ENCODE measurements at places on chromosomes 7 and 10.

DNA sequence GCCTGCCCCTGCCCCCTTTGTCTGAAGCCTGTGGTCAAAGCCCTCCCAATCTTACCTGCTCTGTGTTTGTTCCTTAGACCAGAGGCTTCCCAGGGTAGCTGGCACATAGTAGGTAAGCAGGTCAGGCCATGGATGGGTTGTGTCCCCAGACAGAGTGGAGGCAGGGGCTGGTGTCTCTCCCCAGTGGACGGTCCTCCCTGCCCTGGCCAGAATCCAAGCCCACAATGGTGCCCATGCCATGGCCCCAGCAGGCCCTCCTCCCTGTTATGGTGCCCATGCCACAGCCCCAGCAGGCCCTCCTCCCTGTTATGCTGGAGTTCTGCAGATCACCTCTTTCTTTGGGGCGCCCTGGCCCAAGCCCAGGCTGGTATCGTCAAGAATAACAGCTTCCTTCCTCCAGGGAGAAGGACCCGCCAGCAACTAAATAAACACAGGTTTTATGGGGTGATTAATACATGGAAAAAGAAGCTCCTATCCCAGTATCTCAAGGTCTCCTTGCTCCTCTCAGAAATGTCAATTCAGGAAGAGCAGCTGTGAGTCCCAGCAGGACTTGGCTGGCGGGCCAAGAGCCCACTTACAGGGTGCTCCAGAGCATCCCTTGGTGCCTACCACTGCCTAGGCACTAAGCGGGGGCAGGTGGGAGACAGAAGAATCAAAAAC lies 82.0 kb downstream of the NEURL1 start:
- no peak for DNase-seq

GRCh38 chr7:18740579-18740988 lies 245.0 kb downstream of the HDAC9 start:
- no peak for DNase-seq

GRCh38 chr7:42924223-42924838 lies 7.6 kb downstream of the PSMA2 start:
- DNase-seq = no peak

DNA sequence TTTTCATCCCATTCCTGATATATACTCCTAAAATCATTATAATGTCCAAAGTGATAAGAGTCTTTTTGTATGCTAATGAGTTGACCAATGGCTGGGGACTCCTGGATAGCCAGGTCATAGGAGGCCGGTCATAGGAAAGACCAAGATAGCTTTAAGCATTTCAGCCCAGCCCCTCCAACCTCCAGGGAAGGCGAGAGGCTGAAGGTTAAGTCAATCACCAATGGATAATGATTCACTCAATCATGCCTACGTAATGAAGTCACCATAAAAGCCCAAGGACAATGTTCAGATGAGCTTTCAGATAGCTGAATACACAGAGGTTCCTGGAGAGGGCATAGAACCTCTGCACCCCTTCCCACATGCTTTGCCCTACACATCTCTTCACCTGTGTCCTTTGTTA lies 75.7 kb downstream of the VWDE start:
- DNase-seq = no peak

- no peak for DNase-seq
These were observed 34.9 kb downstream of the PRTFDC1 start for GRCh38 chr10:24917493-24917892.

DNA sequence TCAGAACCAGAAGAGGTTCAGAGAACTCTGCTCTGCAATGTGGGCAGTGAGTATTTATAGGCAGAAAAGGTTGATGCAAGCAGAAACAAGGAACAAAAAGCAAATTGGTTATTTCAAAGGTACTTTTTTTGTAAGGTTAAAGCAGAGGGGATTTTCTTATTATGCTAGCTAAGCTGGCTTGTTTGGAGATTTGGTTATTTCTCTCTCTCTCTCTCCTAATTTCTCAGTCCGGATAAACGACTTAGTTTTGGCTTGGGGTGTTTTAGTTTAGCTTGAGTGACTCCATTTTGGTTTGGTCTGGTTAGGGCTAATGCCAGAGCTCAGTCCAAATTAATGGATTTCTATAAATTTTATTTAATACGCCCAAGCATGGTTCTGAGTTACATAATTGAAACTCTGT lies 566.8 kb downstream of the SH2D4B start:
- DNase-seq = no peak

DNA sequence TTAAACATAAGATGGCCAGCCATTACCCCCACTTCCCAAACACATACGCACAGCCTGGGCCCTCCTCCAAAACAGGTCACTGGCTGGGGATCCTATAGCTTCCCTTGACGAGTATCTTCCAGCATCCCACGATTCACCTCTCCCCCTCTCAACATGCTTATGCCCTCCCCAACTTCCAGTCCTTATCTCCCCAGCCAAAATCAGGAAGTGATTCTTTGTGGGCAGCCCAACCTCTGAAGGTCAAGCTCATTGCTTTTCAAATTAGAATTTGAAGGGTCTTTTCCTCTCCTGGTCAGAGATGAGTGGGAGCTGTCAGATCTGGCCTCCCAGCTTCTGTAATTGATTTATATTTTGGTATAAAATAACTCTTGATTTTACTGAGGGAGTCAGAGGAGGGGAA lies 133.6 kb downstream of the ATXN7L1 start:
- DNase-seq = no peak

GRCh38 chr10:61271127-61271780 lies 181.9 kb downstream of the TMEM26 start:
- DNase-seq = no peak

DNA sequence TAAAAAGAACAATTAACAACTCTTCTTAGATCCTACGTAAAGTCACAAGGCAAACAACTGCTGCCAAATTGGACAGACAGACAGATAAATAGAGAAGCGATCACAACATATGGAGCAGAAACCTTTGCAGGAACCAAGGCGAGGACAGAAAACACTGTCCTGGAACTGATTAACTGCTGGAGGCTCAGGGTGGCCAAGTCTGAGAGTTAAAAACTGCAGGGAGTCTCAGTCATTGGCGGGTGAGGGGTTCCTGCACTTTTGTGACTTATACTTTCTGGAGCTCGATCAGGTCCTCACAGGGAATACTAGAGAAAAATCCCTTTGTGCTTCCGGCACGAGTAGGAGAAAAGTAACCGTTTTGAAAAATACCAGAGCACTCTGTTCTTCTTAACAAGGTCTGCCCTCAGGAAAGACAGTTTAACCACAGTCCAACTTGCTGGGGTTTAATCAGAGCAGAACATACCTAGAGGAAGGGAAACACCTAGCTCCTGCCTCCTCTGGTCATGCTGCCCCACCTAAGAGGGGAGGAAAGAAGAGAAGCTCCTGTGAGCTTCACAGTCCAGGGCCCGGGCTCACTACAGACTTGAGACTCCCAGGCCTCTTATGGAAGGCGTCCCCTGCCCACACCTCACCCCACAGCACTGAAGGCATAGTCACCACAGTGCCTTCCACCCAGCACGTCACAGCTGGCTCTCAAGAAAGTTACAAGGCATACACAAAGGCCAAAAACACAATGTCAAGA lies 74.9 kb downstream of the LARP4B start:
- DNase-seq = no peak

DNA sequence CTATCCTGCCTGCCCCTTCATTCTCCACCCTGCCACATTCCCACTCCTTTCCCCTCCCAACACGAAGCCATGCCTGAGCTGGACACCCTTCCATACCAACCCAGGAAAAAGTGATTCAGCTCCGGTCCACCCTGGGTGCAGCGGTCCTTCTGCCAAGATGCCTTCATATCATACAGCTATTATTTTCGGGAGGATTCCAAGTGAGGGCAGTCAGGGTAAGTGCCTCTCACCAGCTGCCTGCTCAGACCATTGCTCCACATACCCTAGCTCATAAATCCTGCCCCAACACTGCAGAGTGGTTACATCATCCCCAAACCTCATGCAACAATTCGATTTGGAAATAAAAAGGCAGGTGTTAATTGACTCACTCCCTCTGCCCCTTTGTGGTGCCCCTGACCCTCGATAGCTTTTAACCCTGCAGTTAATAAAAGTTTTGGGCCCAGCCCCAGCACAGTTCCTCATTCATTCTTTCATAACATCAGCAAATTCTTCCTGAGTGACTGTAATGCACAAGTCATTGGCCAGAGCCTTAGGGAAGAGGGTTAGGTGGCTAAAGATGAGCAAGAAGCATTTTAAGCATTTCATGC lies 42.6 kb downstream of the ZNF503 start:
- DNase-seq = no peak

DNA sequence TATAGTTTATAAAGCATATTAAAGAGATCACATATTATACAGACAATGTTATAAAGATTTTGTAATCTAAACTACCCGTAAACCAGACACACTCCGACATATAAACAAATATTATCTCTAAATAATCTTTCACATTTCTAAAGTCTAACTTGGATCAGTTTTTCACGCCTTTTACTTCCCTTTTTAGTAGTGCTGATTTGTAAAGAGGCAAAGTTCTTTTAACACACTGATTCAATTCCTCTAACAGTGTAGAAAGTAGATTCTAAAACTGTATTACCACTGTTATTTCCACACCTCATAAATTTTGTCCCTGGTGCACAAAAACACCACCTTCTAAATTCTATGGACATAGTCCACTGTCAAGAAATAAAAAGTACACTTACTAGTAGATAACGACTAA lies 230.9 kb downstream of the DOCK4 start:
- no peak for DNase-seq

DNA sequence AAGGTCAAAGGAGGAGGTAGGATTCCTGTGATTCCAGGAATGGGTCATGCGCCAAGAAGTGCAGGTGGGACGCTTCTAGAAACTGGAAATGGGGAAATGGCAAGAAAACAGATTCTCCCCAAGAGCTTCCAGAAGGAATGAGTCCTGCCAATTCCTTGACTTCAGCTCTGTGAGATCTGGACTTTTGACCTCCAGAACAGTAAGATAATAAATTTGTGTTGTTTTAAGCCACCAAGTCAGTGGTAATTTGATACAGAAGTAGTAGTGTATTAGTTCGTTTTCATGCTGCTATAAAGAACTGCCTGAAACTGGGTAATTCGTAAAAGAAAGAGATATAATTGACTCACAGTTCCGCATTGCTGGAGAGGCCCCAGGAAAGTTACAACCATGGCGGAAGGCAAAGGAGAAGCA lies 178.6 kb upstream of the GALNT17 start:
- no peak for DNase-seq

DNA sequence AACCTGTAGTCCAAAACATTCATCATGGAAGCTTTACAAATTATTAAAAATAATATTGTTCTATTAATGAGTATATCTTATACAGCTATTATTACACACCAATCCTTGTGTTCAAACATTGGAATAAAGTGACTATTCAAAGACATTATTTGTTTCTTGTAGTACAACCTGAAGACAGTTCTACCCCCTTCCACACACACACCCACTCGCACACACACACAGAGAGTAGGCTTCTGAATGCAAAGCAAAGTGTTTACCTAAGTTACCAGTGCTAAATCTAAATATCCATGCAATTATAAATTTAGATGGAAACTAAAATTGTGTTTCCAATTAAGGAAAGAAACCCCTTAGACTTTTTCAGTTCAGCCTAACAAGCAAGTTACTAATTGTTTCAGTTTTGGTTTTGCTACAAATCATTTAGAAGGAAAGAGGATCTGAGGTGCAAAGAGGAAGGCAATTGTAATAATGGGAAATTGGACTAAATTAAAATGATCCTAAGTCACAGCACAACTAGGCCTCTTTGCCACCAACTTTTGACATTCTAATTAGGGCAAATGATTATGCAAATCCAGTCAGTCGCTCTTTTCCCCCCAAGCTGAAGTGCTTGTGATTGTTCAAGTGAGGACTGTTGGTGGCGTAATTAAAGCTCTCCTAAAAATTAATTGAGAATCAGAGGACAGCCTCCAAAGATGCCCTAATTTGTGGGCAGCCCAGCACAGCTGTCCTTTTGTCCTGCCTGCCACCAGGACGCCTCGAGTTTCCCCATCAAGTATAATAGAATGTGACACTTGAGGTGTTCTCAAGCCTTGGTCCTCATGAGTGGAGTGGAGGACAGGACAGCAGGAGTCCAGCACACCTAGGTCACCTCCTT lies 19.9 kb upstream of the ATOH7 start:
- DNase-seq = no peak

DNA sequence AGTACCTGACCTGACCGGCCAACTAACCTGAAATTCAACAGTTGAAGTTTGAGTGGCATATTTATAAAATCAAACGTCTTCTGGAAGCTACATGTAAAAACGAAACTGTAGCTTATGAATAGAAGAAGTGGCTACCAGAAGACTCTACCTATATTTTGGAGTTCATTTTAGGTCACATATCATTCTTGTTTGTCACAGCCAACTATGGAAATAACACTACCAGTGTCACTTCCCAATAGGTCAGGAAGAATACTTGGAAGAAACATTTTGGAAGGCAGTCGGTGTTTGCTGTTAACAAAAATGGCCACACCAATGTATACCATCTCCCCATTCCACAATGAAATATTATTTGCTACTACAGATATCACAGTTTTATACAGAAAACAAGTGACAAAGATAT lies 12.6 kb downstream of the TWIST1 start:
- DNase-seq = no peak

DNA sequence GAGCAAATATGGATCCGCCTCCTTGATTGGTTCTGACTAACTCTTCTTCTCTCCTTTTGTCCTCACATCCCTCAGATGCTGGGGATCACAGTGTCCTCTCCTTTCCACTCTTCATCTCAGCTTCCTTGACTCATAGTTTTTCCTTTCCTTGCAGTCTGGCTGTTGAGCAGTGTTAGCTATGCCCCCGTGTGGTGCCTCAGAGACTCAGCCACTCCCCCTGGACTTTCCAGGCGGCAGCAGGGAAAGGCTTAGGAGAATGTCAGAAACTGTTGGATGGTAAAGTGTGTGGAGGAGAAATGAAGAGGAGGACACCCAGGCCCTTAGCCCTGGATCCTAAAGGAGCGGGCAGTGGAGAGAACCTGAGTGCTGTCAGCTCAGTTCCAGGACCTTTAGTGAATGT lies 267.5 kb downstream of the CELF2 start:
- no peak for DNase-seq

DNA sequence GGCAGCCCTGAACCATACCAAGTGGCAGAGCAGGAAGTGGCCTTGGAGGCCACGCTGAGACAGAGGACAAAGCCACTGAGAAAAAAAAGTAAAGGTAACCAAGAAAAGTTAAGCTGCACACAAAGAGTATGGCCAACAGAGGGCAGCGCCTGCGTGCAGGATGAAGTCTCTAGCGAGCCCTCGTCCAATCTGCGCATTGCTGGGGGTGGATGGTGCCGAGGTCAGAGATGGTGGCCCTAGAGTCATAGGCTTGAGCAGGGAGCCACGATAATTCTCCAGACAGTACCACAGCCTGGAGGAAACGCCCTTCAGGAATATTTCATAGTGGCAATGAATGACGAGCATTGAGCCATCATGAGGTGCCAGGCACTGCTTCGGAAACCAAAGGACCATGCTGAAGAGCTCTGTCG lies 9.7 kb downstream of the ATP6V0E2 start:
- peak; percentile 73 for DNase-seq

- DNase-seq = no peak
These were observed 984.4 kb upstream of the AUTS2 start for GRCh38 chr7:68613897-68614296.

DNA sequence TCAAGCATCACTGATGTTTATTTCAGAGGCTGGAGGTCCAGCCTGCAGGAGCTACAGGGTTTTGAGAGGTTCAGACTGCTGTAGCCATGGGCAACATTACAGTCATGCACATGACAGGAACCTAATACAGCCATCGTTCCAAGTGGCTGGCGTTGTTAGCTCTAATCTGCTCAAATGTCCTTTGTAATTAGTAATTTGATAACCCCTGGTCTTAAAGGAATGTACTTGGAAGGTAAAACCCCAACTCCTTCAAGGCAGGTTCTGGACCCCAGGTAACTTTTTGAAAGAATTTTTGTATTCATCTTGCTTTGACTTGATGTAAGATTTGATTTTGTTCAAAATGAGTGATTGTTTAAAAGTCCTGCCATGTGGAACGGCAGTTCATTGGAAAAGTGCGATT lies 34.7 kb upstream of the FOXI2 start:
- no peak for DNase-seq

All from activated CD4-positive, alpha-beta memory T cell treated with anti-CD3 and anti-CD28 coated beads for 36 hours (primary cell).